Gastrocnemius medialis (tissue), 4 donors: ENCODE measurements at places on chromosomes 5 and 9.

DNA sequence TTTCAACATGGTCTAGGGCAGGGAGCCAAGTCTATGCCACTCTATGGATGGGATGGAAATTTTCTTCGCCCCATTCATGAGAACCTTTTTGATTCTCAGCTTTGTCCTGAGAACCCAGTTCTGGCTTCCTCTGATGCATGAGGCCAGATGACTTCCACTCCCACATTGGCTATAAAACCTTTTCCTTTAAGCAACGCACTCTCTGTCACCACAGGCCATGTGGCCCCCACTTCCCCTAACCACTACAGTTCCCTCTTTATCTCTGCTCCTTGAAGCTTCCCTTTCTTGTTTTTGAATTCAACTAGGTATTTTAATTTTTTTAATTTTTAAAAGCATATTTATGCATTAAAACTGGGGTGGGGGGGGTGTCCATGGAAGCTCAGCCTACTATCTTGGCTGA lies 401.3 kb downstream of the ENC1 start:
- DNase-seq, result no peak

- DNase-seq, result no peak
These were observed 85.4 kb downstream of the NTRK2 start for GRCh38 chr9:84754881-84755280.

GRCh38 chr9:137476856-137477255 lies 17.7 kb upstream of the NSMF start:
- DNase-seq, result no peak

DNA sequence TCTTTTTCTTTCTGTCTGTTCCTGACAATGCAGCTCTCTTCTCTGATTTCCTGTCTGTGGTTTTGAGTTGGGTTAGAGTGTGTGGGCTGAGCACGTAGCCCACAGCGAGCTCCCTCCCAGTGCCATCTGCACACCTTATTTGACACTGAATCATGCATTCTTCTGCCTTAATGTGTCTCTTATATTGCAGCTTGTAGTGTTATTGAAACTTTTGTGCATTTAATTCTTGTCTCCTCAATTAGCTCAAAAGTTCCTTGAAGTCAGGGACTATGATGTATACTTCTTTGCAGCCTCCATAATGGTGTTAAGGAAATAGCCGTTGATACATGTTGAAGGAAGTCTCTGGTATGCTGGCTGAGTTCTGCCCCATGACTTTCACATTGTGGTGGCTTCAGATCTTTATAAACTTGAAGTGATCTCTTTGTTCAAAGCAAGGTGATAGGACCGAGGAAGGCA lies 576.2 kb upstream of the CLINT1 start:
- DNase-seq, result no peak

DNA sequence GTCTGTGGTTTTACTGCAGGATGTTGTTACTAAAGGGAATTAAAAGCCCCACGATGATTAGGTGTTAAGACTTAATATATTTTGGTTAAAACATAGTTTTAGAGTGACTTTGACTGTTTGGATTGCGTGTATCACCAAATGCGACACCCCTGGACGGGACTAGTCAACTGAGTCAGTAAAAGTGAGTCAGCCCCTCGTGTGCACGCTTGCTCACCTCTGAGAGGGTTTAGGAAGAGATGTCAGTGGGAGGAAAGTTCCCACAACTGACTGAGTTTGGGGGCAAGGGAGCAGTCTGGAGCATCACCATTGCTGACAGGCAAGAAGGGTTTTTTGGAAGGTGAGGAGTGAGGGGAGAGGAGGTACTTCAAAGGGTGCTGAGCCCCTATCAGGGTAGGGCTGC lies 14.4 kb upstream of the DMRT3 start:
- DNase-seq, result no peak

DNA sequence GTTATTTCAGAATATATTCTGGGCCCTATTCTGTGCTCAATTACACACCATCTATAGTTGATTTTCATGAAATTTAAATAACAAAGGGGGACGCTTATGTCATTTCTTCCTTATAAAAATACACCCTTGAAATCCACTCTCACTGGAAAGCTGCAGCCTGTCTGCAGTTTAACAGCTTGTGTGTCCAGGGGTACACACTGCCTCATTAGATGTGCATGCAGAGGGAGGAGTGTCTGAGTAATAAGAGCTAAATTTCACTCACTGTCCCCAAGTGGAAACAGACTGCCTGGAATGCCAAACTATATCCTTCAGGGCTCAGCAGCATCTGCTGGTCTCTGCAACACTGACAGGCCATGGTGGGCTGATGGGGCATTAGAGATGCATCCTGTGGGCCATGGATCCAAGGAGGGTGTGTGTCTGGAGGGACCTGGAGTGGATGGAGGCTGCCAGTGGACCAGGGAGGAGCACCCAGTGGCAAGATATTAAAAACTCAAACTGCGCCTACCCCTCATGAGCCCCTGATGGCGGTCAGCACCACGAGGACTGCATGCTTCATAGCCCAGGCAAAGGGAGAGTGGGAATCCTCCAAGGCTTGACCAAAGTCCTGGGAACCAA lies 15.8 kb upstream of the TIFAB start:
- DNase-seq, result no peak

- DNase-seq, result no peak
These were observed 14.4 kb downstream of the NACC2 start for GRCh38 chr9:136080716-136081112.

GRCh38 chr5:178145965-178146820 lies 7.5 kb downstream of the NHP2 start:
- DNase-seq, result no peak

DNA sequence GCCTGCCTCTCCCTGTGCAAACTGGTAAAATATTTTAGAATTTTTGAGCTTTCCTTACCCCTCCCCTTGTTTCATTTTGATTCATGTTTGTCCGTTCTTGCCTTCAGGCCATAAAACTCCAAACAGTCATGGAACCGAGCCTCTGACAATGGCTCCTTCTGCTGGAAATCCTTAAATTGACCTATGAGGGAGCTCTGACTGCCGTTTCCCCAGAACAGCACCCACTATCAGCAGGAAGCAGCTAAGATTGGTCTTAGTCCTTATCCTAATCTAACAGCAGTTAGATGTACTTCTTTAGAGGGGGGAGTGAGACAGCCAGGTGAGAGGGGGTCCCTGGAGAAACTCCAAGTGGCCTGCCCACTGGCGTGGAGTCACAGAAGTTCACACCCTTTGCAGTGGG lies 106.7 kb downstream of the FAM174A start:
- no peak for DNase-seq

- DNase-seq, result no peak
These were observed 40.6 kb downstream of the CDC42SE2 start for GRCh38 chr5:131304414-131304813.

DNA sequence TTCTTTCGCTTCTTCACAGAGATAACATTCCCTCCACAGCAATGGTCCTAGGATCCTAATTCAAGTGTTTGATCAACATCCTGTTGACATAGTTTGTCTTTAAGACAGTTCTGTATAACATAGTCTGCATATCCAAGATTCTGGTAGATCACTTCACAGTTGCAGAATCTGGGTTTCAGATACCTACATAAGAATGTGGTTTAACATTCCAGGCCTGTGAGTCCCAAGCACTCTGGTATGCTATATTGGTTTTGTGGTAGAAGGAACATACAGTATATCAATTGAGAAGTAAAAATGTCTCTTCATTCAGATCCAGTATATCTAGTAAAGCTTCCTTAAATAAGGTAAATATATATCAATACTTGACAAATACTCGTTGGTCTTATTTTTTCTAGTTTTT lies 914.2 kb upstream of the CDH6 start:
- DNase-seq, result no peak

GRCh38 chr5:177430972-177431316 lies 4.5 kb downstream of the GRK6 start:
- no peak for DNase-seq

GRCh38 chr9:68653141-68653595 lies 51.9 kb upstream of the PIP5K1B start:
- DNase-seq, result no peak

DNA sequence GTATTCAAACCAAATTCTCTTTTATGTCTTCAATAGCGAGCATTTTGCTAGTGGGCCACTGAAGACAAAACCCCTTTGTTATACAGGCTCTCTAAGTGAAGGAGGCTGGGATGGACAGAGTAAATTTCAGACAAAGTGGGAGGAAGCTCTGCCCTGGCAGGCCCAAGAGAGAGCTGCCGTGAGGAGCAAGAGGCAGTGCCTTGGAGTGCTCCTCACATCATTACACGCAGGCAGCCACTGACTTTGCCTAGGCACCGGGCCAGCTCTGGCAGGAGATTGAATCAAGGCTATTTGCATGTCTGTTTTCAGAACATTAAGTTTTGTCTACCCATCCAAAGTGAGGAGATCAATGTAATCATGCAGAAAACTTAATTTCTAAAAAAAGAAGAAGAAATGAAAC lies 167.7 kb downstream of the CCDC192 start:
- DNase-seq, result peak; percentile 56

DNA sequence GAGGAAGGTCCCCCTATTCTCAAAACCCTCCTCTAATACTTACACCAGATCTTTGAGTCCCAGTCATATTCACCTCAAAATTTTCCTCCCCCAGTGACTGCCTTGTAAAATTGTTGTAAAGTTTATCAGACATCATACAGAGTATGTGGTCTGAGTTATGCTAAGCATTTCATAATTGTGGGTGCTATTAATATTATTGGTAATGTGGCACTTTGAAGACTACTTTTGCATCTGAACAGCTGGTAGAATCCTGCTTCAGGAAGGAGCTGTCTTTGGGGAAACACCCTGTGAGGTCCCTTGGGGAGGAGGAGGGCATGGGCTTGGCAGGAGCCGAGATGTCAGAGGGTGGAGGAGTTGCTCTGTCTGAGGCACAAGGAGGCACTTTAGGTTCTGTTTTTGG lies 164.9 kb upstream of the ZNF618 start:
- DNase-seq, result no peak

GRCh38 chr9:113609562-113610318 lies 146.2 kb downstream of the RGS3 start:
- DNase-seq, result peak; percentile 42

- no peak for DNase-seq
These were observed 293.1 kb upstream of the CCNH start for GRCh38 chr5:87705876-87706275.

DNA sequence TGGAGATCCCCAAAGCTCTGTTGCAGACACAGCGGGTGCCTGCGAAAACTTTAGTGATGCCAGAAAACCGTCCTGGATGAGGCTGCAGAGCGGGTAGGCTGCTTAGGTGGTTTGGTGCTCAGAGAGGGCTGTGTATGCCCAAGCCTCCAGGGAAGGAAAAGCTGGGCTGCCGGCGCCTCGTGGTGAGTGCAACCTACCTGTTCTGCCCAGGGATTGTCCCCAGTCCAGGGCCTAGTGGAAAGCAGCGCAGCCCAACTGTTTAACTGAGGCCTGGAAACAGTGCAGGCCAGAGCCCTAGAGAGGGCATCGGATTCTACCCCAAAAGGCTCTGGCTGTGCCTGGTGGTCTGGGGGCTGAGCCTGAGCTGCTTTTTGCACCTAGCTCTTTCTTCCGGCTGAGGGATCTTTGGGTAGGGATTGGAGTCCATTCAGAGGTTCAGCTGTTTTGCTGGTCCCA lies 2.8 kb downstream of the LMX1B start:
- DNase-seq, result no peak

GRCh38 chr5:164608507-164608906 lies 1103.1 kb downstream of the MAT2B start:
- no peak for DNase-seq

DNA sequence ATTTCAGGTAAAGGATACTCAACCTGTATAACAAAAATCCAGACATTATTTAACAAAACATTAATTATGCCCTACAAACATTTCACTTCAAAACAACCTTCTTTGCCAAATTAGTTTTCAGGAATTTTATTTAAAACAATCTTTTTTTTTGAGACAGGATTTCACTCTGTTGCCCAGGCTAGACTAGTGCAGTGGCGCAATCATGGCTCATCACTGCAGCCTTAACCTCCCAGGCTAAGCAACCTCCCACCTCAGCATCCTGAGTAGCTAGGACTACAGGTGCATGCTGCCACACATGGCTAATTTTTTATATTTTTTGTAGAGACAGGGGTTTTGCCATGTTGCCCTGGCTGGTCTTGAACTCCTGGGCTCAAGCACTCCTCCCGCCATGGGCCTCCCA lies 3.9 kb downstream of the FNIP1 start:
- DNase-seq, result no peak

GRCh38 chr5:143653766-143654282 lies 158.1 kb upstream of the HMHB1 start:
- DNase-seq, result no peak

- no peak for DNase-seq
These were observed 67.7 kb downstream of the PRDM6 start for GRCh38 chr5:123156577-123157296.

GRCh38 chr5:162683284-162683683 lies 615.7 kb downstream of the GABRG2 start:
- no peak for DNase-seq

DNA sequence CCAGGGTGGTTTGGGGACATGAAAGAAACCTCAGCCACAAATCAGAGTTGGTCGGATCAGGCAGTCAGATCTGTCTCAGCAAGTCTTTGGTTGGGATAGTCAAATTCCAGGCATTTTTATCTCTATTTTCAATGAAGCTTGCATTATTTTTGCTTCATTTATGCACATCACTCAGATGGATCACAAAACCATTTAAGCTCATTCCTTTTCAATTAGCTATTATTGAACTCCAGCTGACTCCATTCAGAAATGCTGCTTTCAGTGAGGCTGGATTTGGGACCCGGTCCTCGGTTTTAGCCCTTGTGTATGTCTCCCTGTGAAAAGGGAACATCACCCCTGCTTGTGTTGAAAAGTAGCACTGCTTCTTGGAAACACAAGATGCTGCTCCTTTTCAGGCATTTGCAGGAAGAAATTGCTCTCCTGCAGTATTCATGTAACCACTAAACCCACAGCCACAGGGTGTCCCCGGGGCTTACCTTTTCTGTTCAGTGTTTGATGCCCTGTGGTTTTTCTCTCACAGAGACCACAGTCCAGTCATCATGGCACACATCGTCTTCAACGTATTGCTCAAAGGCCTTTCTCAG lies 232.9 kb downstream of the NFIB start:
- no peak for DNase-seq

DNA sequence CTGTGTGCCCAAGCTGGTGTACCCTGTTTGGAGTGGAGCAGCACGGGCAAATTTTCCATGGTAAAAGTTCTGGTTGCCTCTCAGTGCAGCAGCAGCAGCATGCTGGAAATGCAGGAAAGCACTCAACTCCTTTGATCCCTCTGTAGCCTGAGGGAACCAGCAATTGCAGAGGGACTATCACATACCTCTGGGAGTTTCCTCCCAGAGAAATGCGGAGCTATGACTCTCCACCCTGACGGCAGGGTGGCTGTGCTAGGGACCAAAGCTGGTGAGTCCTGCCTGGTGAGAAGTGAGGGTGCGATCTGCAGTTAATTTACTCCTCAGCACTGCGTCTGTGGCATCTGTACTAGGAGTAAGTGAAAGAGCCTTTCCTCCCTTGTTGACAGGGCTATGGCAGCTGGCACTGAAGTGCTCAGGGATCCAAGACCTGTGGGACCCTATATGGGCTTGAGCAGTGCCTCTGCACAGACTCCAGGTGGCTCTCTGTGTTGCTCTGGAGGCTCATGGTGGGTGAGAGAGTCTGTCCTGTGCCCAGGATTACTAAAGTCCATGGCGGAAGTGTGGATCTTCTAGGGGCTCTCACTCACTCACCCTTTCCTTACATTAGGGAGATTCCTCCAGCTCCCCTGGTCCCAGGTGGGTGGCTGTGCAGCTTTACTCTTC lies 601.2 kb upstream of the TYRP1 start:
- no peak for DNase-seq
